ENCODE measurements at places on chromosomes 5 and 9. TPM values are rescaled to one million over a fixed set of nuclear protein-coding genes. Genes with fewer than 3 reads are reported as not detected.

DNA sequence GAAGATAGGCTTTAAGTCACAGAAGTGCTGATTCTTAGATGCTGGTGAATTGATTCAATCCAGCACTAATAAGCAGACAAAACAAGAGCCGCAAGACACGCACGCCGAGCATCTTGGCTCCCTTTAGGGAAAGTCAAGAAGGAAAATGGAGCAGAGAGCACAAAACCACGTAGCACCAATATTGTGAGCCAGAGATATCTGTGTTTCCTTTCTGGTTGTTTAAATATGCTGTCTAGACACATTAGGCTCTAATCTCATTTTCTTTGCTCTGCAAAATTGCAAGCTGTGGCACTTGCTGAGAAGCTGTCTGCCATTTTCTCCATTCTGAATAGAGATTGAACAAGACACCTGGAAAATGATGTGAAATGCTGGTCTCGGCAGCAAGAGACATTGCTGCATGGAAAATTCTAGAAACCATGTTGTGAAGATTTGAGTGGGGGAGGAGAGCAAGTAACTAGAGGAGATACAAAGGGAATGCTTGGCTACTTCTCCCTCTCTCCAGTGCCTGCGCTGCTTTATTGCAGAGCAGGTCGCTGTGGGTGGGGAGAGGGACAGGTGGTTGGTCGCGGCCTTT is 336.3 kb downstream of the MED10 start:
- peaks cover 36% of the 10 kb centered on the region for H3K4me1 ChIP-seq
- H3K4me3 ChIP-seq = no peak overlapping the region
- no peaks in the 10 kb centered on the region for H3K27me3 ChIP-seq
- 0 out of 2 replicates have a peak overlapping the region, but pooled peaks have one; percentile 81 for H3K27ac ChIP-seq
- no peak for DNase-seq
- no peaks in the 10 kb centered on the region for H3K36me3 ChIP-seq

GRCh38 chr9:134483361-134484184 is 157.3 kb downstream of the RXRA start:
- no peak for DNase-seq
- no peaks in the 10 kb centered on the region for H3K27me3 ChIP-seq
- no peak overlapping the region for H3K27ac ChIP-seq
- H3K36me3 ChIP-seq = no peaks in the 10 kb centered on the region
- H3K4me3 ChIP-seq = no peak overlapping the region

DNA sequence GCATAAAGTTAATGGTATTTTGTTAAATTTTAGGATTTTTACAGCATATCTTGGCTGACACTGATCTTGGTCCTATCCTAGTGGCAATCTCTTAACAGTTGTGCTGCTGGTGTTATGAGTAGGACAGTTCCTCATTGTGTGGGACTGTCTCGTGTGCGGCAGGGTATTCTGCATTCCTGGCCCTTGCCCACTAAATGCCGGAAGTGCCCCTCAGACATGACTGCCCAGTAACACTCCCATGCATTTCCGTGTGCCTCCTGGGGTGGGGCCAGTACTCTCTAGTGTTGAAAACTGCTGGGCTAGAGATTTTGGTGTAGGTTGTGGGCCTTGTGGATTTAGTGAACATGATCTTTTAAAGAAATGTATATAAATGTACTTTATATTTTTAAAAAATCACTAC is 227.1 kb upstream of the DMRT1 start:
- no peak for DNase-seq
- H3K27me3 ChIP-seq = no peaks in the 10 kb centered on the region
- no peak overlapping the region for H3K4me3 ChIP-seq
- H3K27ac ChIP-seq = no peak overlapping the region
- H3K4me1 ChIP-seq = no peaks in the 10 kb centered on the region

DNA sequence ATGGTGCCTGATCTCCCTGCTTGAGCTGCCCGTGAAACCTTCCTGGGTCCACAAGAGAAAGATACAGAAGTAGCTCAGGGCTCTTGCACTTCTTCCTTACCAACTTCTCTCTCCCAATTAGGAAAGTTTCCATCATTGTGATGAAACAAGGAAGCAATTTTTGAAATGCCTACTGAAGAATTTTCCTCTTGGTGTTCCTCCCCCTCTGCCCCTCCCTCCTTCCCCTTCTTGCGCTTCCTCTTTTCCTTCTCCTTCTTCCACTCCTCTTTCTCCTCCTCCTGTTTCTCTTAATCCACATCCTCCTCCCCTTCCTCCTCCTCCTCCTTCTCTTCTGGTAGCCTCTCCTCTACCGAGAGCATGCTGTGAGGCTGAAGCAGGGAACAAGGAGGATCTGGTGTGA is 36.3 kb upstream of the OTULINL start:
- DNase-seq = no peak
- no peak overlapping the region for H3K27ac ChIP-seq
- H3K27me3 ChIP-seq = no peaks in the 10 kb centered on the region
- H3K36me3 ChIP-seq = no peaks in the 10 kb centered on the region

- H3K4me1 ChIP-seq = peaks cover 16% of the 10 kb centered on the region
- H3K27me3 ChIP-seq = no peaks in the 10 kb centered on the region
- H3K4me3 ChIP-seq = no peak overlapping the region
- DNase-seq = peak; percentile 84
These were observed 478.8 kb downstream of the CETN3 start for GRCh38 chr5:89930591-89931392.

GRCh38 chr9:37082214-37082765 is 38.1 kb upstream of the ZCCHC7 start:
- H3K36me3 ChIP-seq = 0 out of 2 replicates have a peak, but pooled peaks cover 3% of the 10 kb centered on the region
- no peak overlapping the region for H3K27ac ChIP-seq
- H3K4me3 ChIP-seq = no peak overlapping the region
- peaks cover 4% of the 10 kb centered on the region for H3K4me1 ChIP-seq
- DNase-seq = no peak

- no peaks in the 10 kb centered on the region for H3K36me3 ChIP-seq
- H3K27me3 ChIP-seq = no peaks in the 10 kb centered on the region
- no peak overlapping the region for H3K27ac ChIP-seq
- H3K4me1 ChIP-seq = no peaks in the 10 kb centered on the region
- no peak for DNase-seq
These were observed 65.4 kb upstream of the FCN1 start for GRCh38 chr9:134983074-134983473.

DNA sequence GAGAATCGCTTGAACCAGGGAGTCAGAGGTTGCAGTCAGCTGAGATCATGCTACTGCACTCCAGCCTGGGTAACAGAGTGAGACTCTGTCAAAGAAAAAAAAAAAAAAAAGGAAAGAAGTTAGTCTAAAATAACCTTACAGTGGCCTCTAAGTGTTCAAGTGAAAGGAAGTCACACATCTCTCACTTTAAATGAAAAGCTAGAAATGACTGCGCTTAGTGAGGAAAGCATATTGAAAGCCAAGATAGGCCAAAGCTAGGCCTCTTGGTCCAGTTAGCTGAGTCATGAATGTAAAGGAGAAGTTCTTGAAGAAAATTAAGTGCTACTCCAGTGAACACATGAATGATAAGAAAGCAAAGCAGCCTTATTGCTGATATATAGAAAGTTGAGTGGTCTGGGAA is 38.1 kb downstream of the ITGA1 start:
- no peaks in the 10 kb centered on the region for H3K36me3 ChIP-seq
- H3K4me3 ChIP-seq = no peak overlapping the region
- no peak overlapping the region for H3K27ac ChIP-seq
- no peak for DNase-seq
- H3K27me3 ChIP-seq = no peaks in the 10 kb centered on the region

GRCh38 chr5:3701694-3702093 is 106.1 kb downstream of the IRX1 start:
- no peak overlapping the region for H3K4me3 ChIP-seq
- H3K36me3 ChIP-seq = no peaks in the 10 kb centered on the region
- H3K27ac ChIP-seq = no peak overlapping the region
- DNase-seq = no peak

- no peaks in the 10 kb centered on the region for H3K27me3 ChIP-seq
- H3K4me3 ChIP-seq = no peak overlapping the region
- DNase-seq = no peak
These were observed 103.3 kb downstream of the FBXL17 start for GRCh38 chr5:108278285-108279240.

GRCh38 chr5:144710637-144711036 is 540.0 kb downstream of the KCTD16 start:
- no peaks in the 10 kb centered on the region for H3K36me3 ChIP-seq
- H3K4me3 ChIP-seq = no peak overlapping the region
- H3K4me1 ChIP-seq = no peaks in the 10 kb centered on the region
- no peak for DNase-seq
- no peaks in the 10 kb centered on the region for H3K27me3 ChIP-seq

DNA sequence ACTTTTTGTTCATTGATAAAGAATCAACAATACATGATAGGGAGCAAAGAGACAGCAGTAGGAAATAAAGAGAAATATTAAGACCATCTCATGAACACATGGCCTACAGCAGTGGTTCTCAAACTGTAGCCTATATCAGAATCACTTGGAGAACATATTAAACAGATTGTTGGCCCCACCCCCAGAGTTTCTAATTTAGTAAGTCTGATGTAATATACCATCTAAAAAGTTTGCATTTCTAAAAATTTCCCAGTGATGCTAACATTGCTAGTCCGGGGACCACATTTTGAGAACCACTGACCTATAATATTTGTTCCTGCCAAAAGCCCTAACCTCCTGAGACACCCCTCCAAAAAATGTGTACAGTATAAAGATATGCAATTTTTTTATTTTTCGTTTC is 306.2 kb upstream of the NREP start:
- H3K36me3 ChIP-seq = no peaks in the 10 kb centered on the region
- no peak for DNase-seq
- H3K27me3 ChIP-seq = no peaks in the 10 kb centered on the region
- H3K27ac ChIP-seq = no peak overlapping the region

- H3K27me3 ChIP-seq = no peaks in the 10 kb centered on the region
- H3K4me1 ChIP-seq = no peaks in the 10 kb centered on the region
- H3K4me3 ChIP-seq = no peak overlapping the region
These were observed 380.7 kb upstream of the IRX1 start for GRCh38 chr5:3214838-3215374.

DNA sequence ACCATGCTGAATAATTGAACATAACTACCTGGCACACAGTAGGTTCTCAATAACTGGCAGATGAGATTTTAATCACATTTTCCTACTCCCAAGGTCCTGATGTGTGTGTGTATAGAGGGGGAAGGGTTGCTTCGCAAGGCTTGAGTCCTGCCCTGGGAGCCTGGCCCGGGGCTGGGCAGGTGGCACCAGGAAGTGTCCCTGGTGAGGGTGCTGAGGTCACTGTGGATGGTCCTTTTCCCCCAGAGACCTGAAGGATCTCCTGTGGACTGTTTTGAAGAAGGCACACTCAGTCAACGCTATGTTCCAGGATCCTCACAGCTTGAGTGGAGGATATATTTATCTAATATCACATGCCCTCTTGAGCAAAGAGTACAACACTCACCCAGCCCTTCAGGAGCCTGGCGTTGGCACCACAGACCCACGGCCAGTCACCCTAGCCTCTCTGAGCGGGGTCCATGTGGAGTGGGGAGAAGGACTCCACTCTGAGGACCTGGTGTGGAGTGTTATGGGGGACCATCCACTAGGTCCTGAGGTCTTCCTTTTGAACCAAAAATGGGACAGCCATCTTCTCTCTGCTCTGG is 177.8 kb downstream of the GABBR2 start:
- no peaks in the 10 kb centered on the region for H3K4me1 ChIP-seq
- no peak overlapping the region for H3K27ac ChIP-seq
- no peaks in the 10 kb centered on the region for H3K27me3 ChIP-seq
- H3K36me3 ChIP-seq = no peaks in the 10 kb centered on the region

DNA sequence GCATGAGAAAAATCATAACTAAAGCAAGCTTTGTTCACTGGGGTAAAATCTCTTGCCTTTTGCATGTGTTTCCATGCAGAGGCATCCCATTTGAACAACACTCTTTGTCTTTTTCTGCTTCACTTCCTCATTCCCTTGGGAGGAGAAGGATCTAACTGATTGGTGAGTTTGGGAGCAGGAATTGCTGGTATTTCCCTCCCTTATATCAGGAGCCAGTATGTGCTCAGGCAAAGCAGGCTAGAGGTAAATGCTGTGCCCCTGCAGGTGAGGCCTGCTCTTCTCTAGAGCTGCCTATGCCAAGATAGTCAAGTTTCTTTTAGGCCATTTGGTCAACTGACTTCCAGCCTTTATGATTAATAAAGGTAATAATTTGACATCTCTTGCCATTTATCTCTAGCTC is 179.9 kb downstream of the COX7C start:
- H3K36me3 ChIP-seq = no peaks in the 10 kb centered on the region
- no peak for DNase-seq
- no peaks in the 10 kb centered on the region for H3K4me1 ChIP-seq
- H3K27me3 ChIP-seq = no peaks in the 10 kb centered on the region
- H3K4me3 ChIP-seq = no peak overlapping the region
- H3K27ac ChIP-seq = no peak overlapping the region

DNA sequence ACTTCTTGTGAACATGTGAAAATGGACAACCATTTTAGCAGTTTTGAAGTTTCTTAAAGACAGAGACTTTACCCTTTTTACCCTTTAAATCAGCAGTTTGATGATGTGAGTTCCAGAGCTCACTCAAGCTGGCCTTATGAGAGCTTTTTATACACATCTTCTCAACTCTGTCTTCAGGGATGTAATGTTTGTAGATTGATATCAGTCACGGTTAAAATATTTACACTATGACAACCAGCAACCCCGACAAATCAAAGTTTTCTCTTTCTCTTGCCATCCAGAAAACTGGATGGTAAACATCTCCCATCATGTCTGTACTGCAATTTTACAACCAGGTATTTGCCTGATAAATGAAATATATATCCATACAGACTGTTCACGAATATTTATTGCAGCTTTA is 233.4 kb upstream of the ST8SIA4 start:
- no peaks in the 10 kb centered on the region for H3K36me3 ChIP-seq
- H3K27me3 ChIP-seq = no peaks in the 10 kb centered on the region
- no peak for DNase-seq
- no peak overlapping the region for H3K27ac ChIP-seq
- no peak overlapping the region for H3K4me3 ChIP-seq

DNA sequence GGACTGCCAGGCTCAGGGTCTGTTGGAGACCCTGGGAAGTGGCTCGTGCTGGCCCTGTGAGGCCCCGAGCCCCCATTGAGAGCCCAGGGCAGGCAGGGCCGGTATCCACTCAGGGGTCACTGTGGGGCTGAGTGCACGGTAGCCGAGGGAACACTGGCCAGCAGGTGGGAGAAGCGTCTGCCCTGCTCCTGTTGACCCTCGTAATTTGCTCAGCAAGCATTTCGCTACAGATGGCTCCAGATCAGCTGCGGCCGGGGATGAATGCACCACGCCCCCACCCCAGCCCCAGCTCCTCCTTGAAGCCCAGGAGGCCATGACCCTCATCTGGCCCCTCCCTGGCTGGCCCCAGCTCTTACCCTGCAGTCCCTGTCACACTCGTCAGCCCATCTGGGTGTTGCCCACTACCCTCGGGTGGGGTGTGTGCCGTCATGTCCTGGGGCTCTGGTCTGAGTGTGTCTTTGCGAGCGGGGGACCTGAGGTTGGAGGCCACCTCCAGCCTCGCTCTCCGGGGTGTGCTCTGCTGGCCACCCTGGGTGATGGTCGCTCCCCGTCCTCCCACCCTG is 6.1 kb upstream of the NRARP start:
- no peak overlapping the region for H3K4me3 ChIP-seq
- no peak for DNase-seq
- H3K36me3 ChIP-seq = no peaks in the 10 kb centered on the region
- H3K27ac ChIP-seq = no peak overlapping the region

FLT4 gene
- total RNA-seq = not detected

ENTREP1 gene
- total RNA-seq = not detected

HTR4 gene
- total RNA-seq = not detected

RANBP17 gene
- 21.1 TPM for total RNA-seq

GARIN3 gene
- total RNA-seq = not detected

NOL8 gene
- total RNA-seq = 16.3 TPM

TXNDC8 gene
- not detected for total RNA-seq

NR5A1 gene
- total RNA-seq = not detected

Measured in SJSA1 (cell line).